ENCODE measurements at places on chromosomes 3 and 15. TPM values are rescaled to one million over a fixed set of nuclear protein-coding genes. Genes with fewer than 3 reads are reported as not detected.

Gene SLC2A2
- total RNA-seq: 0.26 TPM

Gene UACA
- 55.9 TPM for total RNA-seq

Gene ADGRG7
- total RNA-seq: not detected

Gene GPR176
- total RNA-seq: 8.2 TPM

Gene EPHB3
- 1.6 TPM for total RNA-seq

Gene ZNF385D
- 18.5 TPM for total RNA-seq

Gene GRM2
- 0.22 TPM for total RNA-seq

Gene SAMD7
- not detected for total RNA-seq

Gene ACVR2B
- total RNA-seq: 2.7 TPM

Gene FAM3D
- 0.51 TPM for total RNA-seq

Gene STAC
- total RNA-seq: 1.1 TPM

Gene ESYT3
- 0.19 TPM for total RNA-seq

Gene WWTR1
- total RNA-seq: 65.9 TPM

Gene GRAMD2A
- total RNA-seq: not detected

Gene C2CD4A
- total RNA-seq: not detected

Gene ITGA11
- total RNA-seq: 4.5 TPM

Gene ST8SIA2
- not detected for total RNA-seq

Gene ISLR
- 35.5 TPM for total RNA-seq

Gene FEZF2
- total RNA-seq: not detected

Gene LPCAT4
- 24.1 TPM for total RNA-seq

Gene ZBTB47
- 58.2 TPM for total RNA-seq

Gene GOLGA8T
- total RNA-seq: not detected

Gene WDR93
- 0.32 TPM for total RNA-seq

Gene NMB
- total RNA-seq: 67.0 TPM

Gene ERC2
- 1.1 TPM for total RNA-seq

Gene SNURF
- total RNA-seq: 2.6 TPM

Gene CFAP161
- 0.71 TPM for total RNA-seq

Gene PFKFB4
- 4.6 TPM for total RNA-seq

Gene TMEM207
- total RNA-seq: not detected

Gene NR1I2
- total RNA-seq: 0.26 TPM

Gene QRICH1
- 96.9 TPM for total RNA-seq

Gene CKMT1A
- total RNA-seq: 2.6 TPM

Gene PRICKLE2
- 65.7 TPM for total RNA-seq

Gene RARRES1
- total RNA-seq: 578 TPM

Gene SNX22
- 0.71 TPM for total RNA-seq

Gene TMOD2
- 9.5 TPM for total RNA-seq

Gene POLQ
- total RNA-seq: 0.51 TPM

Gene GCNT3
- 0.55 TPM for total RNA-seq

Gene ALPK3
- total RNA-seq: 2.7 TPM

Gene HIGD1A
- 97.4 TPM for total RNA-seq

Gene SMCO1
- total RNA-seq: not detected

Gene RASGRP1
- total RNA-seq: 1.1 TPM

Gene FOXL2NB
- total RNA-seq: not detected

Gene LRRIQ4
- not detected for total RNA-seq

Gene CCNB2
- 0.67 TPM for total RNA-seq

Gene GOLGA6D
- not detected for total RNA-seq

Gene KCNH8
- total RNA-seq: not detected

Gene HIGD2B
- not detected for total RNA-seq

Gene SLC27A2
- total RNA-seq: 1.7 TPM

Gene SNTN
- not detected for total RNA-seq

Gene ITIH1
- total RNA-seq: not detected

Gene GP9
- not detected for total RNA-seq

Gene TGM4
- not detected for total RNA-seq

Gene FAM162A
- total RNA-seq: 29.1 TPM

Gene DPPA2
- total RNA-seq: not detected

Gene STRIT1
- not detected for total RNA-seq

Gene PCSK6
- total RNA-seq: 16.9 TPM

Gene GHSR
- not detected for total RNA-seq

Data from mesenteric fat pad (tissue), 1 donor.